Stimulated activated CD8-positive, alpha-beta memory T cell treated with anti-CD3 and anti-CD28 coated beads, Interleukin-12 subunit alpha, Interleukin-12 subunit beta, amount 100 ng/mL, for 4 hours (primary cell): ENCODE measurements at places on chromosomes 1 and 21.

DNA sequence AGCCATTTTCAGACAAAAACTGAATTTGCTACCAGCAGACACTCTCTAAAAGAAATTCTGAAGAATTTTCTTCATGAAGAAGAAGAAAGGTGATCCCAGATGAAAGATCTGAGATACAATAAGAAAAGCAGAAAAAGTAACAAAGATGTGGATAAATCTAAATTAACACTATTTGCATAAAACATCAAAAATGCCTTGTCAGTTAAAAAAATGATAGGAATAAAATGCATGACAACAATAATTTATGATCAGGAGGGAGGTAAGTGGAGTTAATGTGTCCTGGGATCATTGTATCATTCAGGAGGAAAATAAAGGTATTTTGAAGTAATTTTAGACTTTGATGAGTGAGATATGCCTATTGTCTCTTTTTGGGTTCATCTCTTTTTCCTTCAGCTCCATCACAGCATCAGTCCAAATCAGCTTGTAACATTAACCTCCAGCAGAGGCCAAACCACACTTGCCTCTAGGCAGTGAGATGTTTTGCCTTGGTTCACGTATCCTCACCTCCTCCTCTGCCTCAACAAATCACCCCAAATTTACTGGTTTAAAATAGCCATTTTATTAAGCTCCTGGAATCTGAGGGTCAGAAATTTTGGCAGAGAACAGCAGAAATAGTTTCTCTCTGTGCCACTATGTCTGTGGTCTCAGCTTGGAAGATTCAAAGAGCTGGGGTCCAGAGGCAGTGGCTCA, 76.9 kb upstream of the HIVEP3 start:
- no peak for DNase-seq

- DNase-seq = no peak
These were observed 16.9 kb upstream of the BTG2 start for GRCh38 chr1:203288400-203288799.

DNA sequence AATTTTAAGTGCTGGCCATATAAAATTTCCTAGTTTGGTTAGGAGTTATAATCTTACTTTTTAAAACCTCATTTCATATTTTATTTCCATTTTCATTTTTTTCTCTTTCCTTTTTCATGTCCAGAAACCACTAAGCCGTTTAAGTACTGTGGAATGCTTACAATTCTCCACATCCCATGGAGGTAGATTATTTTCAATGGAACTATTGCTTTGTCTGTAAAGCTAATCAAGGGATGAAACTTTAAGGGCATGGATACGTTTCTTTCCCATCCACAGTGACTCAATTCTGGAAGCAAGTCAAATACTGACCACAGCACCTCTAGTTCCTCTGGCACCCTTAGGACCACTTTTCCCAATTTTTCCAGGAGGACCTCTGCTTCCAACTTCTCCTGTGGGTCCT, 139.1 kb upstream of the ZNHIT6 start:
- no peak for DNase-seq

DNA sequence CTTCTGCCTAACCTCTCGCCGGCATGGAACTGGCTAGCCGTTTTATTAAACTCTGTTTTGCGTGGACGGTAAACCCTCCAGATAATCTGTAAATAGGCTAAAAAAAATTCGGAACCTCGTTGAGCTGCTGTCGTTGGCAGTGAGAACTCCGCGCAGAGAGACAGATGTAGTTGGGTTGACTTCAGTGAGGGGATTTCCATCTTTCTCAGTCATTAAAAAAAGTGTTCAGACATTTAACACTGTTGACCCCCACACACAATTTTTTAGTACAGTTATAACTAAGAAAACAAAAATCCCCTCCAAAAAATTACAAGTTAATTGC, 464 bp downstream of the PARK7 start:
- no peak for DNase-seq

GRCh38 chr1:119966020-119966419, 69.7 kb upstream of the ADAM30 start:
- DNase-seq = no peak

- DNase-seq = no peak
These were observed 264.9 kb downstream of the DYRK1A start for GRCh38 chr21:37631319-37632117.

DNA sequence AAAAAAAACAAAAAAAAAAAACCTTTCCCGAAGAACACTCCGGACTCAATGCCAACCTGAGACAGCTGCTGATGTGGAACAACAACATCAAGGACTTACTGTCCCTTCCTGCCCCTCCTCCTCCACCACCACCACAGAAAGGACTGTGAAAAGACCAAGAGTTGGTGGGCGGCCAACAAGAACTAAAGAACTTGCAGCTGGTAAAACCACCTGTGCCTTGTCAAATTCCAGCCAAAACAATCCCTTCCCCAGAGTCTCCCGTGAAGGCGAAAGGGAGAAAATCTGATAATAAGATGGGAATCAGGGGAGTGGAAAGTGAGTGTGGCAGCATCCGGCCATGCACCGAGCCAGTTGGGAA, 88.9 kb downstream of the PROX1 start:
- DNase-seq = no peak

- no peak for DNase-seq
These were observed 2.6 kb downstream of the TUFT1 start for GRCh38 chr1:151542710-151543129.
